ENCODE measurements at places on chromosomes 4 and X.

DNA sequence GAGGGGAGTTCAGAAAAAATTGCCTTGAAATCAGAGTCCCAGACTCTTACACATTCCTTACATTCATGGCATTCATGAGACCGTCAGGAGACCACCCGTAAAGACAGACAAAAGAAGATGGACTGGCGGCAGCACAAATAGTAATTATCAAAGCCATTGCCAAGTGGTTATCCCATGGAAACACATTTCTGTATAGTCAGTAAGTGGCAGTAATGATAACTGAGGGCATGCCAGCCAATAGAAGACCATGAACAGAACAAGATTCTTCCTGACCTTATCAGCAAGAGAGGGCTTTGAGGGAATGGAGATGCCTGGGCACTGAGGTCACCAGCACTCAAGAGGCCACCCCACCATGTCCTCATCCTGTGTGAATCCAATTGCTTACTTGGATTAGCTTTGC, 121.7 kb upstream of the HCCS start:
- no peak overlapping the region for H3K27ac ChIP-seq
- H3K27me3 ChIP-seq, result no peaks in the 10 kb centered on the region
- no peak overlapping the region for H3K4me3 ChIP-seq
- no peaks in the 10 kb centered on the region for H3K4me1 ChIP-seq

DNA sequence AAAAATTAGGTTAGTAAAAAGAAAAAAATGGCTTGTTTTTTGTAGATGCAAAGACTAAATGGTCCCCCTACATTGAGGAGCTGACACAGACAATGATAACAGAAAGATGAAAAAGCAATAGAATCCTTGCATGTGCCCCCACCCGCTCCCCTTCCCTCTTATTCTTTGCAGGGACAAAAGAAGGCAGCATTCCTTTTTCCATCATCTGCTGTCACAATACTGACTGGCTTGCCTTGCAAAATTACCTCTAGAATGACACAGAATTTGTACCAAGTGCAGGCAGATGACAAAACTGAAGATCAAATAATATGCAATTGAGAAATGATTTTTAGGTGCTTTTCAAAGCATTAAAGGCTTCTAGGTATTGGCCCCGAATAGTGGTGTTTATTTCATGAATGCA, 153.1 kb upstream of the AGA start:
- H3K4me1 ChIP-seq, result peaks cover 9% of the 10 kb centered on the region
- no peak for DNase-seq
- H3K36me3 ChIP-seq, result peaks cover 2% of the 10 kb centered on the region
- H3K4me3 ChIP-seq, result no peak overlapping the region
- H3K27ac ChIP-seq, result no peak overlapping the region

DNA sequence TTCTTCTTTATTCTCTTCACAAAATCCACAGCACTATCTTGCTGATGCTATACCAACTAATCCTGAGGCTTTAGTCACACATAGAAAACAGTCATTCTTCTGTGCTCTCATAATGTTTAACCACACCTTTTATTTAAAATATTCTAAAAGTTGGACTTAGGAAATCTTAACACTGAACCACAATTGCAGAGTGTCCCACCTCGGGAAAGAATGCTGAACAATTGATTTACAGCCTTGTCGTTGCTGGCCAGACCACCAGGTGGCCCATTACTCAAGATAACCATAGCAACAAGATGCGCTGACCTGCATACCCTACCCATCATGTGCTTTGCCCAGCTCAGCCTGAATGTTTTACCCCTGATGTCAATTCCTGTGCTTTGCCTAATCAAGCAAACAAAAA, 100.8 kb downstream of the ARSJ start:
- no peak for DNase-seq
- no peaks in the 10 kb centered on the region for H3K27me3 ChIP-seq
- H3K36me3 ChIP-seq, result no peaks in the 10 kb centered on the region
- no peak overlapping the region for H3K27ac ChIP-seq
- no peak overlapping the region for H3K4me3 ChIP-seq

DNA sequence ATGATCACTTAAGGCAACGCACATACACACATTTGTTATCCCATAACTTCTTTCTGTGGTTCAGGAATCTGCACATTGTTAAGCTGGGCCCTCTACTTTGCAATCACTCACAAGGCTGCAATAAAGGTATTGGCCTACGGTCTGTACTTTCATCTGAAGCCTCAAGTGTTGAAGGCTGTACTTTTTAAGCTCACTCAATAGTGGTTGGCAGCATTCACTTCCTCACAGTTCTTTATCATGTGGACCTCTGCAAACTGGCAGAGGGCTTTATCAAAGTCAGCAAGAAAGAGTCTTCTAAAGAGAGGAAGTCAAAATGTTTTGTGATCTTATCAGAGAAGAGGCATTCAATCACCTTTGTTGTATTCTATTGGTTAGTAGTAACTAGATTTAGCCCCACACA, 301.4 kb upstream of the EPHA5 start:
- no peaks in the 10 kb centered on the region for H3K27me3 ChIP-seq
- no peak for DNase-seq
- H3K4me1 ChIP-seq, result no peaks in the 10 kb centered on the region
- no peak overlapping the region for H3K4me3 ChIP-seq
- H3K36me3 ChIP-seq, result no peaks in the 10 kb centered on the region

DNA sequence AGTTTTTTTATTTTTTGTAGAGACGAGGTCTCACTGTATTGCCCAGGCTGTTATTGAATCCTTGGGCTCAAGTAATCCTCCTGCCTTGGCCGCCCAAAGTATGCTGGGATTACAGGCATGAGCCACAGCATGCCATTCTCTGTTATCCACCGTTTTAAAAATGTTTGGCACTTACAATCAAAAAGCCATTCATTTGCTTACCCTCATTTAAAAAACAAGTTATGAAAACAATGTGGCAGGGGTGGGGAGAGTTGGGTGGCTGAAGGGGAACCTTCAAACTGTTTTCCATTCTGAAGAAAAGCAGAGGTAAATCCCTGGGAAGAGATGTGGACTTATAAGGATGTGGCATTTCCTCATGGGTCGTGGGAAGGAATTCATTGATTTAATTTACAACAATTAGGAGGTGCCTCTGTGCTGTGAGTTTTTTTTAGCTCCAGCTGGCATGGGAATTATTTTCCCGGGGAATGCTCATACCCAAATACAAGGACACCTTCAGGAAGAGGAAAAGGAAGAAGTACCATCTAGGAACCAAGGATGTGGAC, 103.5 kb downstream of the MID1 start:
- H3K27me3 ChIP-seq, result no peaks in the 10 kb centered on the region
- no peak overlapping the region for H3K27ac ChIP-seq
- H3K36me3 ChIP-seq, result no peaks in the 10 kb centered on the region
- H3K4me1 ChIP-seq, result no peaks in the 10 kb centered on the region

- H3K4me1 ChIP-seq, result no peaks in the 10 kb centered on the region
- no peaks in the 10 kb centered on the region for H3K36me3 ChIP-seq
- no peak for DNase-seq
- no peaks in the 10 kb centered on the region for H3K27me3 ChIP-seq
These were observed 423.9 kb upstream of the PITX2 start for GRCh38 chr4:111046811-111047210.

GRCh38 chr4:100823066-100823992, 305.5 kb upstream of the EMCN start:
- peak overlapping the region; percentile 57 for H3K4me3 ChIP-seq
- peak overlapping the region; percentile 74 for H3K27ac ChIP-seq
- peak; percentile 65 for DNase-seq
- H3K36me3 ChIP-seq, result no peaks in the 10 kb centered on the region
- H3K27me3 ChIP-seq, result peaks cover 6% of the 10 kb centered on the region

- H3K27me3 ChIP-seq, result no peaks in the 10 kb centered on the region
- no peak overlapping the region for H3K27ac ChIP-seq
- no peaks in the 10 kb centered on the region for H3K4me1 ChIP-seq
- DNase-seq, result no peak
- H3K36me3 ChIP-seq, result no peaks in the 10 kb centered on the region
These were observed 164.1 kb upstream of the PPARGC1A start for GRCh38 chr4:24053934-24054333.

GRCh38 chr4:168480931-168481611, 779 bp upstream of the DDX60L start:
- H3K36me3 ChIP-seq, result no peaks in the 10 kb centered on the region
- peak overlapping the region; percentile 96 for H3K4me3 ChIP-seq
- DNase-seq, result peak; percentile 21
- H3K27ac ChIP-seq, result peak overlapping the region; percentile 94
- peaks cover 63% of the 10 kb centered on the region for H3K4me1 ChIP-seq

GRCh38 chrX:97494756-97495372, 611.2 kb downstream of the RPA4 start:
- no peak overlapping the region for H3K27ac ChIP-seq
- no peak for DNase-seq
- no peaks in the 10 kb centered on the region for H3K27me3 ChIP-seq
- H3K4me1 ChIP-seq, result peaks cover 5% of the 10 kb centered on the region
- H3K36me3 ChIP-seq, result peaks cover 5% of the 10 kb centered on the region

- no peaks in the 10 kb centered on the region for H3K27me3 ChIP-seq
- H3K27ac ChIP-seq, result no peak overlapping the region
These were observed 17.0 kb downstream of the SNCA start for GRCh38 chr4:89820010-89820409.

DNA sequence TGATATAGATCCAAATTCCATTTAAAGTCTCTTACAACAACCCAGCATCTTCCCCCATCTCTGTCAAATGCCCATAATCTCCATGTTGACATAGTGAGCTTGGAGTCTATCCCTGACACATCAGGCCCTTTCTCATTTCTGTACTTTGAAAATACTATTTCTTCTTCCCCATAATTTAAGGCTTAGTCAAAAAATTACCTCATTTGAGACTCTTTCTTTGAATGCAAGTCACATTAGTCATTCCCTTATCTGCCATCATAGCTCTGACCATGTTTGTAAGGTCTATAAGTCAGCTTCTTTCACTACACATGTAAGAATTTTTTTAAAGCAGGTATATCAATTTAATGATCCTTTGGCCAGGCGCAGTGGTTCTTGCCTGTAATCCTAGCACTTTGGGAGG, 99.9 kb downstream of the DDX60 start:
- no peaks in the 10 kb centered on the region for H3K27me3 ChIP-seq
- DNase-seq, result no peak
- peaks cover 22% of the 10 kb centered on the region for H3K36me3 ChIP-seq
- no peak overlapping the region for H3K27ac ChIP-seq
- H3K4me1 ChIP-seq, result peaks cover 10% of the 10 kb centered on the region
- no peak overlapping the region for H3K4me3 ChIP-seq

- H3K4me1 ChIP-seq, result no peaks in the 10 kb centered on the region
- no peaks in the 10 kb centered on the region for H3K27me3 ChIP-seq
- no peak for DNase-seq
- H3K36me3 ChIP-seq, result no peaks in the 10 kb centered on the region
- no peak overlapping the region for H3K27ac ChIP-seq
These were observed 50.9 kb upstream of the RAP1GDS1 start for GRCh38 chr4:98210281-98210680.

DNA sequence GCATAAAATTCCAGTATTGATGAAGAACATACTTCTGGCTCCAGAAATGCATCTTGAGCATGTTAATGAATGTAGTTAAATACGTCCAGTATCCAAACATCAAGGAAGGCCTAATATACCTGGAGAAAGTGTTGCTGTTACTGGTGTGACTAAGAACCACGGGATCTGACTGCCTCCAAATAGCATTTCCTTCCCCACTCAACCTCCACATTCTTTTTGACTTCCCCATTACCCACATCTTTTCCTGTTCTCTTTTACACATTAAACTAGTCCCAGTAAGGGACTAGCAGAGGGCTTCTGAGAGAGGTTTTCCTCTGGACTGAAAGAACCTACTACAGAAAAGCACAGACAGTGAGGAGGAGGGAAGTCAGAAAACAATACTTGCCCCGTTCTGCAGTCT, 482.8 kb upstream of the HTR2C start:
- no peak overlapping the region for H3K27ac ChIP-seq
- no peaks in the 10 kb centered on the region for H3K36me3 ChIP-seq
- no peak for DNase-seq
- H3K4me1 ChIP-seq, result no peaks in the 10 kb centered on the region
- H3K27me3 ChIP-seq, result no peaks in the 10 kb centered on the region
- no peak overlapping the region for H3K4me3 ChIP-seq

DNA sequence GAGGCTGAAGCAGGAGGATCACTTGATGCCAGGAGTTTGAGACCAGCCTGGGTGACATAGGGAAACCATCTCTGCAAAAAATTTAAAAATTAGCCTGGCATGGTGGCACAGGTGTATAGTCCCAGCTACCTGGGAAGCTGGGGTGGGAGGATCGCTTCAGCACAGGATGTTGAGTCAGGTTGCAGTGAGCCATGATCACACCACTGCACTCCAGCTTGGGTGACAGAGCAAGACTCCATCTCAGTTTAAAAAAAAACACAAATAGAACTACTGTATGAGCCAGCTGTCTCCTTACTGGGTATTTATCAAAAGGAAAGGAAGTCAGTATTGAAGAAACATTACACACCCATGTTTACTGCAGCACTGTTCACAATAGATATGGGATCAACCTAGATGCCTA, 138.7 kb downstream of the RAP1GDS1 start:
- no peak overlapping the region for H3K4me3 ChIP-seq
- peaks cover 18% of the 10 kb centered on the region for H3K36me3 ChIP-seq
- no peak for DNase-seq
- no peaks in the 10 kb centered on the region for H3K27me3 ChIP-seq
- H3K4me1 ChIP-seq, result no peaks in the 10 kb centered on the region

GRCh38 chrX:16114611-16115010, 8.8 kb upstream of the GRPR start:
- peaks cover 46% of the 10 kb centered on the region for H3K27me3 ChIP-seq
- H3K4me3 ChIP-seq, result no peak overlapping the region
- no peak overlapping the region for H3K27ac ChIP-seq
- DNase-seq, result no peak

- no peaks in the 10 kb centered on the region for H3K4me1 ChIP-seq
- H3K27me3 ChIP-seq, result no peaks in the 10 kb centered on the region
- no peak for DNase-seq
- H3K27ac ChIP-seq, result peak overlapping the region; percentile 34
- no peak overlapping the region for H3K4me3 ChIP-seq
These were observed 69.6 kb downstream of the DDX60L start for GRCh38 chr4:168410681-168411080.

DNA sequence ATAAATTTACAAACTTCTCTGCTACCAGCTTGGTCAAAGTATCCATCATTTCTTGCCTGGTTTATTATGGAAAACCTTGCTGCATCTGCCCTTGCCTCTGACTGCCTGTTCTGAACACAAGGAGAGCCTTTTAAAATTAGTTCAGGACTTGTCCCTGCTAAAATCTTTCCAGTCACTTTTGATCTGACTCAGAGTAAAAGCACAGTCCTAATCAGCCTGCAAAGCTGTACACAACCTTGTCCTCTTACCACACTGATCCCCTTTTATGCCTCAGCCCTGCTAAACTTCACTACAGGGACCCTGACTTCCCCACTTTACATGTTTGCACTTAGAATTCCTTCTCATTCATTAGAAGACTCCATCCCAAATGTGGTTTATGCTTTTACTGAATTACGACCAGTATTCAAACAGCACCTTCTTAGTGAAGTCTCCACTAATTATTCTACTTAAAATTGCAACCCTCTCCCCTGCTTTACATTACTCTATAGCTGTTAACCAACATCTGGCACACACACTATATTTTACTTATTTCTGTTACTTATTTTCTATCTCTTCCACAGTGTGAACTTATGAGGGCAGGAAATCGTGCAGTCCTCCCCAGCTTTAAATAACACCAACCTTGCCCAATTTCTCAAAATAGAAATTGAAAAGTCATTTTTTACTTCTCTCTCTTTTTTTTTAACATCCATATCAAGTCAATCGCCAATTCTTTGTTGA, 6.3 kb downstream of the GABRA4 start:
- H3K27me3 ChIP-seq, result peaks cover 11% of the 10 kb centered on the region
- H3K4me1 ChIP-seq, result peaks cover under 1% of the 10 kb centered on the region
- H3K36me3 ChIP-seq, result no peaks in the 10 kb centered on the region
- no peak overlapping the region for H3K27ac ChIP-seq
